ENCODE measurements at places on chromosomes 6 and 20. TPM values are rescaled to one million over a fixed set of nuclear protein-coding genes. Genes with fewer than 3 reads are reported as not detected.

DNA sequence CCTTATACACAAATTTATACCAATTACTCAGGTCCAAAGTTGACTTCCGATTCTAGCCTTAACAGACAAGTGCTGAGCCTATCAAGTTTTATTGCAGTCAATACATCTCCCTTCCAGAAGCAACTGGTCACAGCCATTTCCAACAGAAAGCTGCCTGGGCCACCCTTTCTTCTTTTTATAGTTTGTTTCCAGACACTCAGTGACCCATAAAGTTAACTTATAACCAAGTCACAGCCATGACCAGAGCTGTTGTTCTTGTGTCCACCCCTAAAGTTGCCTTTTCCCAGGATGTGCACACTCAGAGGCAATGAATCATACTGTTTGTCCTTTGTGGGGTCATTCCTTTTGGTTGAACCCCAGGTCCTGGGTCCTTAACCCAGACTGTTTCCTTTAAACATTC, 89.9 kb downstream of the CD83 start:
- DNase-seq = peak; percentile 71

DNA sequence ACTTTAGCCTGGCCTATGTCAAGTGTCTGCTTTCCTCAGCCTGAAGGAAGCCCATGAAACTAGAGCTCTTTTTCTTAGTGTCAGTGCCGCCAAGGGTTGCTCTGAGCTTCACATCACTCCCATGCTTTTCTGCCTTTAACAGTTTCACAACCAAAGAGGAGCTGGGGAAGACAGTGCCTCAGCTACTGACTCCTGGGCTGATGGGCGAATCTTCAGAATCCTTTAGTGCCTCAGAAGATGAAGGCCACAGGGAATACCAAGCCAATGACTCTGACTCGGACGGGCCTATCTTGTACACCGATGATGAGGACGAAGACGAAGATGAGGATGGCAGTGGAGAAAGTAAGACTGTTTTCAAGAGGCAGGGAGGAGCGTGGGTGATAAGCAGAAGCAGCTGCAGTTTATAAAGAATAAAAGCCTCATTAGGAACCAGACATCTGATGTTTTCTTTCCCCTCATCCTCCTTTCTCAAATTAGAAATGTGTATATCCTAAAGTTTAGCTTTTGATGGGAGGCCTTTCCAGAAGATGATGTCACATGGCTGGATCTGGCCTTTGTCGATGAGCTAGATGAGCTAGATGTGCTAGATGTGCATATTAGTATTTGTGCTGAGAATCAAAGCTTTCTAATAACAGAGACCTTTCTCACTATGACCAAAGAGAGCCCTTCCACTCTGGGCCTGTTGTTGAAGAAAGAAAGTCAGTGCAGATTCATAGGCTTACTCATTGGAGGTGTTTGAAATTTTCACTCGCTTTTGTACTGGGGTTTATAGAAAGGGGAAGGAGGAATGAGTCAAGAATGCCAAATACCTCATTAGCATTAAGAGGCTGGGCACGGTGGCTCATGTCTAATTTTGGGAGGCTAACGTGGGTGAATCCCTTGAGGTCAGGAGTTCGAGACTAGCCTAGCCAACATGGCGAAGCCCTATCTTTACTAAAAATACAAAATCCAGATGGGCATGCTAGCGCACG, 70.7 kb upstream of the LTV1 start:
- DNase-seq = no peak

Gene LINC00237
- not detected for total RNA-seq

Gene IMPG1
- not detected for total RNA-seq

Data from Caki2 (cell line).